Vagina (tissue), 2 donors: ENCODE measurements at places on chromosomes 11 and 22. TPM values are rescaled to one million over a fixed set of nuclear protein-coding genes. Genes with fewer than 3 reads are reported as not detected.

The BIRC3 gene
- 7.1 TPM for total RNA-seq

- no peak for DNase-seq
- no peaks in the 10 kb centered on the region for H3K36me3 ChIP-seq
- no peaks in the 10 kb centered on the region for H3K27me3 ChIP-seq
These were observed 79.2 kb downstream of the BRD1 start for GRCh38 chr22:49748514-49748913.

DNA sequence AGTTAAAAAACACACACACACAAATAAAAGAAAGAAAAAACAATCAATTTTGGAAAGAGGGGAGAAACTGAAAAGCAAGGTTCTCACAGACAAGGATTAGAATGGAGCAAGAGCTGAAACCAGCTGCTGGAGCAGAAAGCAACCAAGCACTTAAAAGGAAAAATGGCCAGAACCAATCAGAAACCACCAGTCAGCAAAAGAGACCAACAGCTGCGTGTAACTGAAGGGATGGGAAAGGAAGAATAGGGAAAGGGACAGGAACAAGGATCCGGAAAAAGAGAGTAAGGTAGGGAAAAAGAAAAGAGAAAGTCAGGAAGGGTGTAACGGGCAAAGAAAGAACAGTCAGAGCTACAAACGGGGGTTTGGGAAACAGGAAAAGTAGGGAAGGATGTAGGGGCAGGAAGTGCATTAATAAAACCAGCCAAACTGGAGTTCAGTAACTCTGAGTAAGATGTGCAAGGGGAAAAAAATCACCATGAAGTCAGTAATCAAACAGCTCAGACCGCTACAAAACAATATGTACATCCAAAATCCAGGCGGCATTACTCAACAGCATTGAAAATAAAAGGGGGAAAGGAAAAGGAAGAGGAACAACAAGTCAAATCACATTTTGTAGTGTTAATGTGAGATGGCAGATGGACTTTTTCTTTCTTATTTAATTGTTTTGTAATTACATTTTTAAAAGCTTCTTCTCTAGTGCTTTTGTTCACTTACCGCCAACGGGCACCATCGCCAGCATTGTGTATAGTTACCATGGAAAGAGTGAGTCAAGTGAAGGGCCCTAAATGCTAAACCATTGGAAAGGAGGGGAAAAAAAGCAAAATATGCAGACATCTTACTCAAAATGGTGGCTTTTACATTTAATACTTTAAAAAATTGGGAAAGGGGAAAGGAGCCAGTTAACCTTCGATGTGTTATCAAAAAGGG is 49.2 kb downstream of the APOL5 start:
- peaks cover 4% of the 10 kb centered on the region for H3K4me1 ChIP-seq
- H3K27me3 ChIP-seq, result no peaks in the 10 kb centered on the region
- H3K27ac ChIP-seq, result peak overlapping the region; percentile 20
- no peak for DNase-seq
- no peak overlapping the region for H3K4me3 ChIP-seq

DNA sequence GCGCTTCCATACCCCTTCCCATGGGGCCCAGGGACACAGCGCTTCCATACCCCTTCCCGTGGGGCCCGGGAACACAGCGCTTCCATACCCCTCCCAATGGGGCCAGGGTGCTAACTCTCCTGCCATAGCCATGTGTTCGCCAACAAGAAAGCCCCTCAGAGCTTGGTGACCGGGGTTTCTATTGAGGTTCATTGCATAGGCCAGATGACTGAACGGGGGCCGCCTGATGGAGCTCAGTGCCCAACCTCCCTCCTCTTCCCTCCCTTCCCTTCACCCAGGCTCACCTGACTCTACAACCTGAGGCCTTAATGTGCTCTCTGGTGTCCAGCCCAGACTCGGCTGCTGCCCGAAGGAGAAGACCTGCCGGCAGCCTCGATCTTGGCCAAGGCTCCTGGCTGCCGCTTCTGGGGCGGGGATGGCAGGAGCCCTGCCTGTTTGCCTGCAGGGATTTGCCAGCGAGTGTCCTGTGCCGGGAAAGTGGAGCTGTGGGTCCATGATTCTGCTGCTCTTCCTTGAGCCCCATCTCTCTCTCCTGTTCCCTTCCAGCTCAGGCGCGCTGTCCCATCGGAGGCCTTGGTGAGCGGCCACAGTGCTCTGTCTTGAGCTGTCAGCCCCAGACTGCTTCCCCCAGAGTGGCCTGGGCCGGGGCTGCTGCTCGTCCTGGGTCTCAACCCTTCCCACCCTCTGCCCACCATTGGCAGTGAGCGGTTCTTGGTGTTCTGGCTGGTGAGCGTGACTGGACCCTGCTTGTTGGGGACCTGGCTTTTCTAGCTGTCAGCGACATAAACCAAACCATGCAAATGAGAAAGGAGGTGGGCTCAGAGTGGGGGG is 267.0 kb downstream of the TBC1D22A start:
- DNase-seq, result no peak
- H3K27me3 ChIP-seq, result no peaks in the 10 kb centered on the region
- H3K36me3 ChIP-seq, result no peaks in the 10 kb centered on the region
- H3K4me1 ChIP-seq, result peaks cover 50% of the 10 kb centered on the region
- H3K4me3 ChIP-seq, result no peak overlapping the region

DNA sequence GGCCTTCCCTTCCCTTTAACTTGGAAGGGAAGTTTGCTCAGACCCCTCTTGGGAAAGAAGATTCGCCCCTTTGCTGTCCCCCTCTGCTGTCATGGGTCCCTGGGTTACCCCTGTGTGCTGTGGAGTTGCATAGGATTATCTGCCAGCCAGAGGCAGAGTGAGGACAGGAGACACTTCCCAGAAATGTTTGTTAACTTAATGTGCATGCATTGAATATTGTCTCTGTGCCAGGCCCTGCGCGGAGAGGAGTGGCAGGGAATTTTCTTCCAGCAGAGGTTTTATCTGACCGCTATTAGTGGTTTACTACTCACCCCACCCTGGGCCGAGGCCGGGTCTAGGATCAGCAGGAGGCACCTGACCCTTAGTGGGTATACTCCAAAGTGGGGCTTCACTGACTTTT is 894.8 kb downstream of the TBC1D22A start:
- no peak overlapping the region for H3K4me3 ChIP-seq
- H3K27ac ChIP-seq, result no peak overlapping the region
- no peaks in the 10 kb centered on the region for H3K36me3 ChIP-seq
